ENCODE measurements at places on chromosomes 4 and X.

- no peak for DNase-seq
Observed at GRCh38 chrX:9903146-9903545, 64.0 kb upstream of the CLDN34 start.

DNA sequence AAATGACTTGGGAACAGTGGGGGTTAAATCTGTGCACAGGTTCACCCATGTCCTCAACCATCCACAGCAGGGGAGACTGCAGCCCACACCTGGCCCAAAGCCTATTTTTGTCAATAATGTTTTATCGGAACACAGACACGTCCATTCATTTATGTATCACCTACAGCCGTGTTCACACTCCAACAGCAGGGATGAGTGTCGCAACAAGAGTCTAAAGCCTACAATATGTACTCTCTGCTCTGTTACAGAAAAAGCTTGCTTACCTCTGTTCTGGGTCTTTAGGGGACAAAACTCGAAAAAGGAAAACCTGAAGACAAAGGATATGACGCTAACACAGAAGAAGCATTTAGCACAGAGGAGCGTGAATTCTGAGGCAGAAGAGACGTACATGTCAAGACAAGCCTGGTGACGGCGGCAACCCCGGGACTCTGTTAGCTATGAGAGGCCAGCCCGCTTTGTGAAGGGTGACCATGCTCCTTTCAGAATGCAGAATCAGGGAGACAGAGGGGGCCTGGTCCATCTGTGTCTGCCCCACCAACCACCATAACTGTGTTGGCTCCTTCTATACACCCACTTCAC lies 45.5 kb downstream of the AFAP1 start:
- DNase-seq, result no peak

GRCh38 chr4:111789901-111790640 lies 355.2 kb upstream of the FAM241A start:
- no peak for DNase-seq

DNA sequence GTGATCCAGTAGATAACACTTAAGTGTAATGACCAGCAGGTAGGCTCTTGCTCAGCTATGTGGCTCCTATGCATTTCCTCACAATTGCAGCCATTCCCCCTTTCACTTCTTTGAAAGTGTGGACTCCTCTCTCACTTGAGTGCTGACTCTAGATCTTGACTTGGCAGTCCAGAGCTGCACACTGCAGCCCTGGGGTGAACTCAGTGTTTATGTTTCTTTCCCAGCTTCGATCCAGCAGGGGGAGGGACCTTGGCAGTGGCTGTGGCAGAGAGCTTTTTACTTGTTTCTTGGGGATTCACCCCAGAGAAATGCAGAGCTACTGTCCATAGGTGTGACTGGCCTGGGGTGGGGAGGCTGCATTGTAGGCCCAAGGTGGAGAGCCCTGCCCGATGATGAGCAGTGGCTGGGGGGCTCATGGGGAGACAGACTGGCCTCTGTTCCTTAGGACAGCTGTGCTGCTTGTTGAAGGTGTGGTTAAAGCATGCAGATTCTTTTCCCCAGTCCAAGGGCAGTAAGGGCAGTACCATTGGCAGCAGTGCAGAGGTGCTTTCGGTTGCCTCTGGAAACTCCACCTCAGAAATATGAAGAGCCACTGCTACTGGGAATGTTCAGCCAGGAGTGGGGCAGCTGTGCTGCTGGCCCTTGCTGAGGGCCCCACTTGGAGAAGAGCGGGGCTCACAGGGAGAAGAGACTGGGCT lies 134.7 kb downstream of the SH3BGRL start:
- DNase-seq, result no peak

DNA sequence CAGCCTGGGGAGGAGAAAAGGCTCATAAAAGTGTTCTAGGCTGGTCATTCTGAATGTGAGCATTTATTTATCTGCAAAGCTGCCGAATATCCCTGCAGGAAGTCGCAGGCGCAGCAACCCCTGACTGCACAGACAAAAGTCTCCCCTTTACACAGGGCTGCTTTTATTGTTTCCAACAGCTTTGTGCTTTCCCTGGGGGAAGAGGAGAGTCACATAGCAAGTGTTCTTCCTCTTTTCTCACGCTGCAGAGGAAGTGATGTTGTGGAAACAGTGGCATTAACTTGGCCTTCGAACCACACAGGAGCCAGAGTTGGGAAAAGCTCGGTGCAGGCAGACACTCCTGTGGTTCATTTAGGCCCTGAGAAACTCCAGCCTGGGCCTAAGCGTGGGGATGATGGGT lies 81.5 kb upstream of the BCOR start:
- no peak for DNase-seq

GRCh38 chrX:55005256-55005655 lies 5.1 kb downstream of the APEX2 start:
- no peak for DNase-seq

DNA sequence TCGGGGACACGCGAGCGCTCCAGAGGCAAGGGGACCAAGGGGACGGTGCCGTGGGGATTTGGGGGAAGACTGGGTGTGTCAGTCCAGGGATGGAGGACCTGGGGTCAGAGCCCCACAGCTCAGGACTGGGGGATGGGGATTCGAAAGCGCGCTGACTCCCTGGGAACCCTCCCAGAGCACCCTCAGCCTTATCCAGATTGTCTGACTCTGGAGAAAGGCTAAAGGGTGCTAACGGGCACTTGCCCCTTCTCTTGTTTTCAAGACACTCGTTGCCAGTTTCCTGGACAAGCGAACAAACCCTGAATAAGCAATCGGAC lies 1.1 kb downstream of the DOCK11 start:
- no peak for DNase-seq

DNA sequence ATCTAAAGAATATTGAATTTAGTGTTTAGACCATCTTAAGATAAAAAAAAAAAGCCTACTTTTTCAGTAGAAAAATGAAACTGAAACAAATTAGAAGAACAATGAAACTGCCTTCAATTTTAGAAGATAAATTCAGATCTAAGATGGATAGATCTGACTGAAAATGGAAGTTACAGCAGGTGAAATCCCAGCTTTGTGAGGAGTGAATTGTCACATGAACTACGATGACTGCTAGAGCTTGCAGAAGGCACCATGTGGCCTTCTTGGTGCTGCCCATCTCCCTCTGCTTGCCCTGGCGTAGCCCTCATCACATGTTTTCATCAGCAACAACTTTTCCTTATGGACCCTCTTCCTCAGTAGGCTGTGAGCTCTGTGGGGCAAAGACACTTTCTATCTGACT lies 51.4 kb upstream of the EMCN start:
- DNase-seq, result no peak

- DNase-seq, result no peak
Observed at GRCh38 chrX:54230435-54231148, 47.5 kb upstream of the FAM120C start.

DNA sequence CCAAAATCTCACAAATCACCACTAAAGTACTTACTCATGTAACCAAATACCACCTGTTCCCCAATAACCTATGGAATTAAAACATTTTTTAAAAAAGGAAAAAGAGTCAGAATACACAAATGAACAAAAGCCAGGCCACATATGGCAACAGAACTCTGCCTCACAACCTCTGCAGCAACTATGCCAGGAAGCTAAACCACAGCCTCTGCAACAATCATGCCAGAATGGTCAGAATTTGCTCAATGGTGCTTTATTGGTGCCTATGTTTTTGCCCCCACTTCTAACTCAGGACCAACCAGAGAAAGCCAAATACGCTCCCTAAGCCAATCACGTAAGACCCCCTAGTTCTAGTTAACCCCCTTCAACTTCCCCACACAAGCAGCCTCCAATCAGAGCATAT lies 69.6 kb downstream of the HOPX start:
- no peak for DNase-seq

DNA sequence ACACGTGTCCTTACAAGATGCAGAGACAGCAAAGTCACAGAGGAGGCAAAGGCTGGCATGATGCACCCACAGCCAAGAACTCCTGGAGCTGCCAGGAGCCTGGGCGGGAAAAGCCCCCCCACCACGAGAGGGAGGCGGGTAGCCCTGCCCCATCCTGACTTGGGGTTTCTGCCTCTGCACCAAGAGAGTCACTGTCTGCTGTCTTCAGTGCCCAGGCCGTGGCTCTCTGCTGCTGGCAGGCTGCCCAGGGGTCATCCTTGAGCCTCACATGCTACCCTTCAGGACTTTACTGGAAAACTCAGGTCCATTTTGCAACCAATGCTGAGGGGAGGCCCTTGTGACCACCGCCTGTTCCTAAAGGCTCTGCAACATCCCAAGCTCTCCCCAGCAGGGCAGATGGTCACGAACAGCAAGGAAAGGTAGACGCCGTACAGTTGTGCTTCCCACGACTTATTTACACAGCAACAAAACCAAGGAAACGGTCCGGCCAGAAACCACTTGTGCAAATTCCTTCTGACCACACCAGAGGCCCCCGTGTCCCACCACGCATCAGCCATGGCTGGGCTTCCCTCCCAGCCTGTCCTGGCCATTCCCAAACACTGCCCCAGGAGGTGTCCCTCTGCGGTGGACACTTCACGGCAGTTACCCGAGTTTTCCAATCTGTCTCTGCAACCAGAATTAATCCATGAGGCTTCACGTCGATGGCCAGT lies 56.9 kb downstream of the ACOX3 start:
- DNase-seq, result no peak

- no peak for DNase-seq
Observed at GRCh38 chr4:104815665-104816064, 321.0 kb upstream of the CXXC4 start.

DNA sequence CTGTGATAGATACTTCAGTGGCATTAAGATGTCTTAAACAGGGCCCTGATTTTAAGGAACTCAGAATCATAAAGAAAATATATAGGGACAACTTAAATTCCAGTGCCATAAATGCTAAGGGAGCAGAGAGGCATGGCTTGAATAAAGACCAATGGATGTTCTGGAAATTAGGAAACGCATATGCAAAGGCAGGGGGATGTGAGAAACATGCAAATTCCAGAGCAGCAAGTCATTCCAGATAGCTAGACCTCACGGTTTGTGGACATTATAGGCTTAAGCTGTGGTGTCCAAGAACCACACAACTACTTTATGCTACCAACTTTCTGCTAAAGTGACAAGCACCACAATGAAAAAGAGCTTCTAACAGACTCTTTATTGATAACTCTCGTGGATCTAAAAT lies 132.6 kb upstream of the ANK2 start:
- no peak for DNase-seq

GRCh38 chr4:137200322-137200721 lies 332.0 kb downstream of the PCDH18 start:
- DNase-seq, result no peak

DNA sequence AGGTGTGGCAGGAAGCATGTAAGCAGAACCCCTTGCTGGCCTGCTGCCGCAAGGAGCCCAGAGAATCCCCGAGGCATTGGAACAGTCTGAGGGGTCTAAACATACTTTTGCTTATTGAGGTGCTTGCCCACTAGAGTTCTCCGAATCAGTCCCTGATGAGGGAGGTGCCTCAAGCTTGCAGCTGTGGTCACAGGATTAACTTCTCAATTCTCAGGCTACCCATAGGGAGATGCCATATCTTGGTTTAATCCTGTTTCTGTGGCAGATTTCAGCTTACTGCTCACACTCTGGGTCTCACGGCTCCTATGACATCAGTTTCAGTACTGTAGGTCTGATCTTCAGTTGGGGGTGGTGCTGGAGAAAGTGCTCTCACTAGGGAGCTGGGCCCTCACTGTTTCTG lies 39.9 kb downstream of the CCNG2 start:
- no peak for DNase-seq

- DNase-seq, result peak; percentile 66
Observed at GRCh38 chrX:40174001-40174853, 76.5 kb upstream of the BCOR start.

GRCh38 chrX:111445485-111445884 lies 33.5 kb upstream of the DCX start:
- DNase-seq, result no peak

- no peak for DNase-seq
Observed at GRCh38 chr4:8708401-8709021, 115.9 kb downstream of the CPZ start.

GRCh38 chrX:129983575-129984110 lies 1.2 kb downstream of the BCORL1 start:
- DNase-seq, result no peak

GRCh38 chrX:34223574-34223973 lies 91.5 kb upstream of the FAM47A start:
- DNase-seq, result no peak

- DNase-seq, result no peak
Observed at GRCh38 chr4:44446801-44447562, 1.6 kb downstream of the KCTD8 start.

GRCh38 chrX:17967888-17968287 lies 106.8 kb upstream of the RAI2 start:
- DNase-seq, result peak; percentile 17

GRCh38 chr4:157172011-157172410 lies 48.5 kb upstream of the GRIA2 start:
- no peak for DNase-seq

DNA sequence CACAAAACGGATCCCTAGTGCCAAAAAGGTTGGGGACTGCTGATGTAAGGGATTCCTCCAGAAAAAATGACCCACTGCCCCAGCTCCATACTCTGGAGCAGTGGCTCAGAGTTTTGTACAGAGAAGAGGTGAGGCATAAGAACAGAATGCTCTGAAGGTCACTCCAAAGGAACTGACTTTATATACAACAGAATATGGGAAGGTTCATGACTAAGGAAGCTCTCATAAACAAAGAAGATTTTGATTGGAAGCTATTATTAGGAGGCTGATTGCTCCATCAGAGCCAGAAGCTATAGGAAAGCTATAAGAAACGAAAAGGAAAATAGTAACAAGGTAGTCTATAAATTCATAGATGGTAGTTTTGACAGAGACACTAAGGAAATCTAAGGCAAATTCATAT lies 203.1 kb downstream of the SLC7A11 start:
- no peak for DNase-seq

- DNase-seq, result no peak
Observed at GRCh38 chr4:31678356-31678755, 958.2 kb downstream of the PCDH7 start.

DNA sequence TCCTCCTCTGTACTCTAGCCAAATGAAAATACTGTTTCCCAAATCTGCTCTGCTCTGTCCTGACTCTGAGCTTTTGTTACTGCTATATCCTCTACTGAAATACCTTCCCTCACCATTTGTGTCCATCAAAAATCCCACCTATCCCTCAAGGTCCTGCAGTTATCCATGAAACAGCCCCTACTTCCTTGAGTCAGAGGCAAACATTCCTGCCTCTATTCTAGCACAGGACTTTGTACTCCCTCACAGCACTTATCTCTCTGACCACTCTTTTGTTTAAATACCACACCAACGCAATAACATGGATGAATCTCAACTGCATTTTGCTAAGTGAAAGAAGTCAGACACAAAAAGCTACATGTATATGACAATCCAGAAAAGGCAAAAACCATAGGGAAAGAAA lies 10.5 kb upstream of the RNF128 start:
- DNase-seq, result no peak

DNA sequence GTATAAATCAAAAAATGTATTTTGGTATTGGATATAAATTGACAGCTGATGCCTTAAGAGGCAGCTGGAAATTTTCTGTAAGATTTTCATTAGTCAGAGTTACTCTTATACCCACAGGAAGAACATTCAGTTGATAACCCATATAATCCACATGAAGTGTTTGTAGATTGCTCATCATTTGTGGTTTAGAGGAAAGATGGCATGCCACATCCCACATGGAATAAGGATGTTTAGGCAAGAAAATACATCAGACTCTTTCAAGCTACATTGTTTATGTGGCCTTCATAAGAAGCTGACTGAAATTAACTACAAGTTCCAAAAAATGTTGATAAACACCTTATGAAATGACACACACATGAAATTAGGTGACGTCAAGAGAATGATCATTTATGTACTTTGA lies 56.6 kb downstream of the AREG start:
- DNase-seq, result no peak
